ENCODE measurements at places on chromosomes 6 and 20. TPM values are rescaled to one million over a fixed set of nuclear protein-coding genes. Genes with fewer than 3 reads are reported as not detected.

- DNase-seq, result no peak
These were observed 36.8 kb upstream of the MRPS18A start for GRCh38 chr6:43724354-43724753.

PPIL6 gene
- 5.5 TPM for total RNA-seq

DNA sequence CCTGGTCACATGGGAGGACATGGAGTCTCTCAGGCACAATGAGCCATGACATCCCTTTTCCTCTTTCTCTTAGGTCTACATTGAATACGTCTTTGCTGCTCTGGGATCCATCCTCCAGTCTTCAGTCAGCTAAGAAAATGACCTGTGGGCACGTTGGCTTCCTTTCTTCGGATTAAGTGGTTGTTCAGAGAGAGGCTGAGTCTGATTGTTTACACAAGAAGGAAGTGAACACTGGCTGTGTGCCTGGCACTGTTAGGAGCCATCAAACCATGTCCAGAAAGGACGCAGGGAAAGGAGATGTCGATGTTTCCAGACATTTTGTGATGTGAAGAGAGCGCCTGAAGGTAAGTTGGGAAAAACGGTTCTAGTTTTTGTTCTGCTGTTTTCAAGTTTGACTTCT lies 309.9 kb upstream of the CDYL start:
- DNase-seq, result no peak

DNA sequence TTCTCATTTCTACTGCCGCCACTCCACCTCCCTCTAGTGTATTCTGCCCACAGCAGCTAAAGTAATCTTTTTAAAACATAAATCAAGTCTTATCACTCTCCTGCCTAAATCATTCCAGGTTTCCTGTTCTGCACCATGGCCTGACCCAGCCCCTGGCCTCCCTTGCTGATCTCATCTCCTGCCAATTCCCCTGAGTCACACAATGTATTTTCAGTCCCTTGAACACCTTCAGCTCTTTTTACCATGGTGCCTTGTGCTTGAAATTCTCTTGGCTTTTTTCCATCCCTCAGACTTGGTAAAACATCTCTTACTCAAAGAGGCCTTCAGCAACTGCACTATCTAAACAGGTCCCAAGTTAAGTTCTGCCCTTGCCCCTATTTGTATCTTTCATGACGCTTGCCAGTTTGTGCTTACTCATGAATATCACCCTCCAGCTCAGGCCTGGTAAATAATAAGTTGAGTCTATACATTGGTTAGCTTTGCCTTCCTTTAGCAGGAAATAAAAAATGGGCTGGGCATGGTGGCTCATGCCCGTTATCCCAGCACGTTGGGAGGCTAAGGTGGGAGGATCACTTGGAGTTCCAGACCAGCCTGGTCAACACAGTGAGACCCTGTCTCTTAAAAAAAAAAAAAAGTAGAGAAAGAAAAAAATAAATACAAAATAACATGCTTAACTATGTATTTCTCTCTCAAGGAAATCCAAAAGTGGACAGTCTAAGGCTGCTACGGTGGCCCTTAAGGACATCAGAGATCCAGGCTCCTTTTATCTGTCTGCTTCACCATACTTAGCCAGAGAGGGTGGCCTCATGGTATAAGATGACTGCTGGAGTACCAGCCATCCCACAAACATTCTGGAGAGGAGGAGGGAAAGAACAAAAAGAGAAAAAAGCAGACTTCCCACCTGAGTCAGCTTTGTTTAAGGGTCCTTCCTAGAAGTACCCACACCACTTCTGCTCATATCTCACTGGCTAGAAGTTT lies 62.2 kb downstream of the ARFGEF2 start:
- no peak for DNase-seq

DNA sequence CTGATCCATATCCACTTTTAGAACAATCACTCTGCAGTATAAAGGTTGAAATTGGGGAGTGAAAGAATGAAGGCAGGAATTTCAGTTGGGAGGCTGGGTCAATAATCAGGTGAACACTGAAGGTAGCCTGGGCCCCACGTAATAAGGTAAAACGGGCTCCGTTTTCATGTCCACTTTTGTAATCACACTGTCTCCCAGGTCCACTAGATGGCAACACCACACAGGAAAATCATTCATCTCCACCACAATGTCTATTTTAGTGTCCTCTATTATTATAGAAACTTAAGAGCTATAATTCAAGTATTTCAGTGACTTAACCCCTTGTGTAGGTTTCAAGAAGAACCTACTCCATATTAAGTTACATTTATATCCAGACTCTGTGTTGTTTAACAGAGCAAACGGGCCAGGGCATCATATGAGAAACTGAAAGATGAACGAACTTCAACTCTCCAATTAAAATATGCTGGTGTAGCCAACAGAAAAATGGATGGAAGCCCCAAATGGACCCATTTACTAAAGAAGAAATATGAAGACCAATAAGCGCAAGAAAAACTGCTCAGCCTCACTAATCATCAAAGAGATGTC lies 45.9 kb upstream of the MC3R start:
- DNase-seq, result no peak

GPX5 gene
- total RNA-seq, result not detected

HFE gene
- 5.2 TPM for total RNA-seq

DNA sequence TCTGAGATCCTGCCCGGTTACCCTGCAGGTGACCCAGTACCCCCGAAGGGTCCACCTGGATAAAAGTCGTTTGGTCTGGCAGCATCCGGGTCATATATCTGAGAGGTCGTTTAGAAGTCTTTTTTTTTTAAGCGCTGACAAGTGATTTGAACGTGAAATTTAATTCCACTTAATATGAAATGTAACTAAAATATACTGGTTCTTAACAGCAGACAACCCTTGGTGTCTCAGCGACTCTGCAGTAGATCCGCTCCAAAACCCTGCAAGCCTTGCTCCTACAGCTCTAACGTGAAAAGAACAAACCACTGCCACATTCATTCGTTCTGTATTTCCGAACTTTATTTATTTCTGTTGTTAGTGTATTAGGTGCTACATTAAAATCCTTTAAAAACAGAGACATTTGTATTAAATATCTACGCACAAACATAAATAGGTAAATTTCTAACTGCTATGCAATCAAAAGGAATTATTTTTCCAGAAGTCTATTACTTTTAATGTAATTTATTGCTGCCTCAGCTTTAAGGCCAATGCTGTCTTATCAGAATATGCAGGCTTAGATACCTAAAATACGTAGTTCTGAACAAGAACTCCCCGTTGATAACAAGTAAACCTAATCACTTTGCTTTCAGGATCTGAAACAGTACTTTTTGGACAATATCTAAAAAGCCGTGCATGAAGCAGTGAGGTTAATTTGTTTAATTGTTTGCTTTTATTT lies 33.5 kb upstream of the TCF21 start:
- no peak for DNase-seq

- DNase-seq, result no peak
These were observed 121.4 kb upstream of the NRSN1 start for GRCh38 chr6:24004659-24005058.

GRCh38 chr20:49505518-49505917 lies 23.1 kb upstream of the KCNB1 start:
- DNase-seq, result no peak

PCSK2 gene
- total RNA-seq, result 0.86 TPM

PTK6 gene
- 0.13 TPM for total RNA-seq

Data from Right ventricle myocardium superior (tissue), 1 donor.